Calu3 (cell line): ENCODE measurements at places on chromosomes 1 and 21. TPM values are rescaled to one million over a fixed set of nuclear protein-coding genes. Genes with fewer than 3 reads are reported as not detected.

The PGLYRP4 gene
- total RNA-seq: 0.38 TPM in 1 of 2 replicates, not detected in the other

DNA sequence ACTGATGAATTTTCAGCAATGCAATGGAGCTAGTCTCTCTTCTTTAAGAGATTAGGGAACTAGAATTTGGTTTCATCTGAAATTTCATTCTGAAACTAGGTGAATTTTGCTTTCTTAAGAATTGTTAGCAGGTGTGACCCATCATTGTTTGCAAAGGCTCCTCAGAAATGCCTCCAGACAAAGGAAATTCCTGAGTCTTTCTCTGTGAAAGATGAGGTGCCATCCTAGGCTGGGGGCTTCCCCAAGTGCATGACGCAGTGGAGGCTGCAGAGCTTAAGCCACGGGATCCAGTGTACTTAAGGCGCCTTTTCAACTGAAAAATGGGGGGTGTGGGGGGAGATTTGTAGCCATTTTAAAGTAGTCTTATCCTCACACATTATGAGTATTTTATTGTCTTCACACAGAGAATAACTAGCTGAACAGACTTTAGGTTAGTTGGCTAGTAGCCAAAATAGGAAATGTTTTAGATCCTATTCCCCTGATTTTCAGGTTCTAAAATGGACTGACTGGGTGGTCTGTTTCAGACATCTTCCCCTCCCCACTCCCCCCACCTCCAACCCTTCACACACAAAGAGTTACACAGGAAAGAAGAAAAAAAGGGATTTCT, 202.0 kb downstream of the NFIA start:
- DNase-seq: no peak
- H3K27ac ChIP-seq: no peak overlapping the region
- no peak overlapping the region for H3K4me3 ChIP-seq
- peaks cover 9% of the 10 kb centered on the region for H3K36me3 ChIP-seq

DNA sequence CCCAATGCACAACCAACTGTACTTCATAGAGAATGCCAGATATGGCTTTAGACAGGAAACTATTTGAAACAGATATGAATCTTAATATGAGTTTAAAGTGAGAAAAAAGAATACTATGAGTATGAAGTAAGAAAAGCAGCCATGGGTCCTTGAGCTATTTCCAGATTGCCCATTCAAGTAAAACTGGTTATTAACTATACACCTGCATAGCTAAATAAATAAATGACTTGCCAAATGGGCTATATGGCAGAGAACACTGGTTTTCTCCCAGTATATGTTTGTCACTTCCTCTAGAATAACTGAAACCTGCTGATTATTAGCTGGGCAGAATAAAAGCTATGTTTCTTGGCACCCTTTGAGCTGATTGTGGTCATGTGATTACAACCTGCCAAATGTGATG, 17.0 kb upstream of the CD1C start:
- H3K36me3 ChIP-seq: no peaks in the 10 kb centered on the region
- H3K4me3 ChIP-seq: no peak overlapping the region
- DNase-seq: no peak
- H3K27ac ChIP-seq: no peak overlapping the region

GRCh38 chr1:158101927-158102326, 78.8 kb upstream of the CD1D start:
- no peaks in the 10 kb centered on the region for H3K36me3 ChIP-seq
- DNase-seq: no peak

DNA sequence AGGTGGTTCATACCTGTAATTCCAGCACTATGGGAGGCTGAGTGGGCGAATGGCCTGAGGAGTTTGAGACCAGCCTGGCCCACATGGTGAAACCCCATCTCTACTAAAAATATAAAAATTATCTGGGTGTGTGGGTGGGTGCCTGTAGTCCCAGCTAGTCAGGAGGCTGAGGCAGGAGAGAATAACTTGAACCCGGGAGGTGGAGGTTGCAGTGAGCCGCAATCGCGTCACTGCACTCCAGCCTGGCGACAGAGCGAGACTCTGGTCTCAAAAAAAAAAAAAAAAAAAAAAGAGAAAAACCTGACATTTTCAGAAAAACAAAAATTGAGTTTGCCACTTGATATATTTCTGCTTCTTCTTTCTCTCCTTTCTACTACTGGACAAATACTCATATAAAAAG, 24.3 kb downstream of the CA6 start:
- H3K36me3 ChIP-seq: no peaks in the 10 kb centered on the region
- H3K27me3 ChIP-seq: peaks cover 23% of the 10 kb centered on the region
- DNase-seq: no peak
- H3K27ac ChIP-seq: no peak overlapping the region
- H3K4me3 ChIP-seq: no peak overlapping the region

The B3GALT5 gene
- 40.8 and 48.2 TPM in 2 replicates for total RNA-seq

The HAPLN2 gene
- 0.27 TPM in 1 of 2 replicates, not detected in the other for total RNA-seq

- DNase-seq: no peak
- H3K27ac ChIP-seq: no peak overlapping the region
- peaks cover 12% of the 10 kb centered on the region for H3K4me1 ChIP-seq
- no peak overlapping the region for H3K4me3 ChIP-seq
Observed at GRCh38 chr1:115729756-115730155, 38.8 kb downstream of the CASQ2 start.
